ENCODE measurements at places on chromosomes 3 and 15.

DNA sequence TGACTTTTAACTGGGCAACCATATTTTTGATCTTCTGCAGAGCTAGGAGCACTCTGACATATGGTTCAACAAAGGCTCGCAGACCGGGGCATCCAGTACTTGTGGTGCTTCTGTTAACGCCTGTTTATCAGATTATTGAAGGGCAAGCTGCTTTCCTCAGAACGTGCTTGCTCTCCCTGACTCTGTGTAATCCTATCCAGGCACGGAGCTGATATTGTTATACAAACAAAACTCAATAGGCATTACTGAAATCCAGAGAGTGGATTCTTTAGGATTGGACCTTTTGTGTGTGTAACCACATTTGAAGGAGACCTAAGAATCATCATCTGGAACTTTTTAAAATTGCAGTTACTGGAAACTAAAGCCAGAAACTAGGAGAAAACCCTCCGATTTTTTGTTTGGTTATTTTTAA, 246.5 kb downstream of the PTPRG start:
- DNase-seq = no peak

- no peak for DNase-seq
Measured at GRCh38 chr3:46865546-46865945, 2.3 kb upstream of the MYL3 start.

GRCh38 chr3:36734742-36735141, 29.6 kb downstream of the DCLK3 start:
- no peak for DNase-seq

DNA sequence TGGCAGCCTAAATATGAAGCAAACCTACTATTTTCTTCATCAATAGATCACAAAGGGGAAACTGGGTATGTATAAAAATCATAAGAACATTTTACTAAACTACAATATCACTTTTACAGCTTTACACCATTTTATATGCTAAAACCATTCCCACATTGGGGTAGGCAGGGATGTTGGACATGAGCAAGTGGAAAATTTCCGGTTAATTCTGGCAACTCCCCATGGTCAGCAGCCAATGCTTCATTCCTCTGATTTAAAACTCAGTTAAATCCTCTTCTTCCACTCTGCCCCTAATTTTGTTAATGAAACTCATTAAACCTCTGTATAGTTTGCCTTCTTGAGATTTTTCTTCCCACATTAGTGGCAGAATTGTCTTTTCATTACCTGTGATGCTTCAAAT, 552.5 kb upstream of the NECTIN3 start:
- DNase-seq = no peak

DNA sequence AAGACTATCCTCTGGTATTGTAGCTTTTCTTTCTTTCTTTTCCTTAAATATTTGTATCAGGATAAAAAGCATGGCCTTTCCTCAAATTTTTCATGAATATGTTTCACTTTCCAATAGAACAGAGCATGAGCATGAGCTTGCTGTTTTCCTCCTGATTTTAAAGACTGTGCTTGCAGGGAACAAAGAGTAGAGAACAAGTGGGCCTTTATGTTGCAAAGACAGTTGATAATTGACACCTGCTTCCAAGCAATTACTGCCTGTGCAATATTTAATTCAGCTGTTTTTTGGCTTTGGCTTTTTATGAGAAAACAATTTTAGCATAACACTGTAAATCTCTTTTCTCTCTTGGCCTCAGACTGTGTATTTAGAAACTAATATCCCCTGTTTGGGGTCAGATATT, 263.6 kb upstream of the AZI2 start:
- DNase-seq = no peak

- DNase-seq = no peak
Measured at GRCh38 chr3:107224026-107224596, 153.1 kb upstream of the CCDC54 start.

DNA sequence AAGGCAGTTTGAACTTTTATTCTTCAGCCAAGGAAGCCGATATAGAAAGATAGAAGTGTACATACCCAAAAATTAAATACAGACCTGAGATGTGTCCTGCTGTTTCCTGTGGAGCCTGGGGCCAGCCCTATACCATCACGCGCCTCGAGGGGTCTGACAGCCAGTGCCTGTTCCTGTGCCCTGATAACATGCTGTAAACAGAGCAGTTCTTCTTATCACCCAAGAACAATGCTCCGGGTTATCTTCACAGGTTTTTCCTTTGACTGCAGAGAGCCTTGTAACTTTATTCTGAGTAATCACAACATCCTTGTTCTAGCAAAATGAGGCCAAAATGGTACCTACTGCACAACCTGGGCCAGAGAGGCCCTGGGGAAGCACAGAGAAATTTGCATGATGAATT, 289.7 kb upstream of the CHRM5 start:
- no peak for DNase-seq

DNA sequence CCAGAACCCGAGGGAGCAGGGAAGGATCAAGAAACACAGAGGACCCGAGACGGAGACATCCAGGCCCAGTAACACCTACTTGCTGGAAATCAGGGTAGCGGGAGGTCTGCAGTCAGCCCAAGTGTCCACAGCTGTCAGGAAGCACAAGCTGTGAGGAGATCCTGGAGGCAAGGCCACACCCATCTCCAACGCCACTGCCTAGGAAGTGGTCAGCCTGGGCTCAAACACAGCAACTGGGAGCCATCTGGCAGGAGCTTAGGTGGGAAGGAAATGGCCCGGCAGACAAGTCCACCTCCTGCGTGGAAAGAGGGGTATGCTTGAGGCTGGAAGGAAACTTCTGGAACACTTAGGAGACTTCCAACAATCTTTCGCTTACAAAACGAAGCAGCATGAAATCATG, 407.1 kb downstream of the VPS13C start:
- no peak for DNase-seq

DNA sequence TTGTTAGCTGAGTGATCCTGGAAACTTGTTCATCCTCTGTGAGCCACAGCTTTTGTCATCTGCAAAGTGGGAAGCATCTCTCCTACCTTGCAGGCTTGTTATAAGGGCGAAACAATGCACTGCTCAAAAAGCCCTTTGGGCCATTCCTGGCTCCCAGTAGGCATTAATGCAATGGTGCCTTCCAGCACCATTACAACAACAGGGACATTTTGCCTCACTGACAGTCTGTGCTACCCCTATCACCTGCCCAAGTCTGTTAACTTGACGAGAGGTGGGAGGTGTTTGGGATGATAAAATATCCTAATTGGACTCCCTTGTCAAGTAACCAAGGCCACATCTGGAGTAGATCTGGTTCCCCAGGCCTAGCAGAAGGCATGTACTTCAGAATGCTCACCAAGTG, 44.2 kb downstream of the ZDHHC3 start:
- no peak for DNase-seq

DNA sequence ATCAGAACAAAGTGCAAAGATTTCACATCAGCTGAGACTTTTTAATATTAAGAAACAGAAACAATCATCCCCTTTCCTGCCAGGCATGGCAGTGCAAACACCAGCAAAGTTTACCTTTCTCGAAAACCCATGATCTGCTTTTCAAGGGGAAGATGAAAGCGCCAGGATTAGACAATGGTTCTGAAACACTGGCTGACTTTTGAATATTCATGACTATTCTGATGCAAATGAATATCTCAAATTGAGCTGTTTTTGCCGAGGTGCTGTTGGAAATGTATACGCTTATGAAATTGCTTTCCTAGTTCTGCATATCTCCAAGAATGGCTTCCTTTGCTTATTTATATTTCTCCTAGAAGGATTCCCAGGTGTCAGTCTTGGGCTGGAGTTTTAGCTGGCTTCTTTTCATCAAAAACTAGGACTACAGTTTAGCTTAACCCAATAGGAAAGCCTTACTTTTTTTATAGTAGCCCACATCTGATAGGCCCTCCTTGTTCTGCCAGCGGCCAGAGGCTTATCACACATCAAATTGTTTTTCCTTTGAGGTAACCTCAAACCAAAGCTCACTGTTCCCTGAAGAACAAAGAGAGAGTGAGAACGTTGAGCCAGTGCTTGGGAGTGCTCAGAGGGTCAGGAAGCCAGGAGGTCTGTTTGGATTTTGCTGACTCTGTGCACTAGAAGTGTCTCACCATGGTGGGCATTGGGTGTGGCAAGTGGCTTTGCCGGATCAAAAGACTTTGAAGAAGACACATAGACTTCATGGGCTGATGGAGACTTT, 74.0 kb upstream of the PLCL2 start:
- DNase-seq = no peak

GRCh38 chr3:58193682-58194407, 16.9 kb downstream of the DNASE1L3 start:
- no peak for DNase-seq

GRCh38 chr3:105367063-105367405, 325 bp downstream of the ALCAM start:
- no peak for DNase-seq

DNA sequence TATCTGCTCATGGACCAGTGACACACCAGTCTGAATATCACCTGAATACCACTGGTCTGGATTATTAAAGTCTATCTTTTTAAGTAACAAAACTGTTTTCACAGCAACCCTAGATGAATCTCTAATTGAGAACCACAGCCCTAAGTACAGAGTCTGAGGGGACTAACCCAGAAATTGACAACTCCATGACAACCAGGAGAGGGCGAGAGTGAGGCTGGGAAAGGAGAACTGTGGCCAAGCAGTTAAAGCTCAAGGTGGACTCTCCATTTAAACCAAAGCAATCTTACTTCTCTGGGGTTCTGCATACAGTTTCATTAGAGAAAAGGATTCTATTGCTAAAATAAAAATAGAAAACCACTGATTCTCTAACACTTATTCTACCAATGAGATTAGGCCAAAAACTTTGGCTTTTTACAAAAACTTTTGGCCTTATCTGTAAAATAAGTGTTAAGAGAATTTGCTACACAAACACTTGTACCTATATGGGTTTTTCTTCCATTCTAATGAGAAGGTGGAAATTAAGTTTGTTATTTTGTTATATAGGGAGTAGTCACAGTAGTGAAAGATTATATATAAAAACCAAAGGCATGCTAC, 11.4 kb downstream of the NEK10 start:
- DNase-seq = no peak

- DNase-seq = no peak
Measured at GRCh38 chr15:92942706-92943105, 42.6 kb downstream of the CHD2 start.

DNA sequence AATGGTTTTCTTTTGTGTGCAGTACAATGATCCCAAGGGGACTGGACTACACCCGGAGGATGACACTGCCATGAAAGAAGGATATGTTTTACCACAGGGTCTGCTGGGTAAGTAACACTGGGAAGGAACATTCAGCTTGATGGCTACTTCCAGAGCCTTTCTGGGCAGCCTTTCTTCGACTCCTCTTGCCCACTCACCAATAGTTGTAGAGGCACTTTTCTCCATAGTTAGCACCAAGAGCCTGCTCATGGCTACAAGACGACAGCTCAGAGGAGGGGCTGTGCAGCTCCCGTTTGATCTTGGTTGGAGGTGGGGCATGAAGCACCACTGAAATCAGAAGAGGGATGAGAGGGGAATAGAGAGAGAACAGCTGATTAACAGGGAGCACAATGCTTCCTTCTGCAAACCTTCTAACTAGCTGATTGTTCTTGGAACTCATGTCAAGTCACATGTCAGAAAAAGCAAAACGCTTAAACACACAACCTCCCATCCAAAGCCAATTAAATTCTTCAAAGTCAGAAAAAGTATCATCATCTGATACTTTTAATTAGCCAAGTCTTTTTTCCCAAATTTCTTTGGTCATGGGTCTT, 27.9 kb downstream of the ETV5 start:
- DNase-seq = no peak

DNA sequence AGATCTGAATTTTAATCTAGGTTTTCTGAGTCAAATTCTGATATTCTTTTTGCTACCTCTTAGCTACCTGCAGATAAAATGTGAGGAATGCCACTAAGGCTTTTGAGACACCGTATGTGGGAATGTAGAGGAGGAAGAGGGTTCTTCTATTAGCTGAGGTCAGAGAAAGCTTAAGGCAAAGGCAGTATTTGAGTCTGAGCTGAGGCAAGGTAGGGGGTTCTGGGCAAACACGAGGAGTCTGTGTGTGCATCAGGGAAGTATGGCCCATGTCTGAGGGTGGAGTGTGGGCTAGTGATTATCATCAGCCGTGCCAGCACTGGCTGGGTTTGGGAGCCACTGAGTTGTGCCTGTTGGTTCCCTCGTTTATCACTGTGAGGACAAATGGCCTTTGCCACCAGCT, 181.1 kb downstream of the SOX2 start:
- DNase-seq = no peak

DNA sequence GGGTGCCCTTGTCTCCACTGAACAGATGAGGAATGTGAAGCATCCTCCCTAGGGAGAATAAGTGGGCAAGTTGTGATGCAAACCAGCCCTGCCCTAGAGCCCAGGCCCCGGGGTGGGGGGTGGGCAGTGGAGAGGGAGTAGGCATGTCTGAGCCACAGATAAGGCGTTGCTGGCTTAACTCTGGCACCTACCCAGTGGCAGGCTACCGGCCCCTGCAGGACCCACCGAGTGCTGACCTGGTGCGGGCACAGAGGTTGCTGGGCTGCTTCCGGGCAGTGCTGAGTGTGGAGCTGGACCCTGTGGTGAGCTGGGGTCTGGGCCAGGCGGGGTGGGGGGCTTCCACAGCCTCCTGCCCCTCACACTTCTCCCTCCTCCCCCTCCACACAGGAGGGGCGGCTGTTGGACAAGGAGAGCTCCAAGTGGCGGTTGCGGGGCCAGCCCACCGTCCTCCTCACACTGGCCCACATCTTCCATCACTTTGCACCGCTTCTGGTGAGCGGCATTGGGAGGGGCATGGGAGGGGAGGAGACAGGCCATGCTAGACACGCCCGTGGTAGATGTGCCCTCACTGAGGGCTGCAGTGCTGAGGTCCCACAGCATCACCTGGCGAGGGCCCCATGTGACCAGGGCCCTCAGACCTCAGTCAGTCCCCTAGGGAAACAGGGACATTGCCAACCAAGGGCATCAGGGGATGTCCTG, 10.1 kb downstream of the RNF123 start:
- no peak for DNase-seq

GRCh38 chr3:72756900-72757299, 91.3 kb downstream of the SHQ1 start:
- no peak for DNase-seq

DNA sequence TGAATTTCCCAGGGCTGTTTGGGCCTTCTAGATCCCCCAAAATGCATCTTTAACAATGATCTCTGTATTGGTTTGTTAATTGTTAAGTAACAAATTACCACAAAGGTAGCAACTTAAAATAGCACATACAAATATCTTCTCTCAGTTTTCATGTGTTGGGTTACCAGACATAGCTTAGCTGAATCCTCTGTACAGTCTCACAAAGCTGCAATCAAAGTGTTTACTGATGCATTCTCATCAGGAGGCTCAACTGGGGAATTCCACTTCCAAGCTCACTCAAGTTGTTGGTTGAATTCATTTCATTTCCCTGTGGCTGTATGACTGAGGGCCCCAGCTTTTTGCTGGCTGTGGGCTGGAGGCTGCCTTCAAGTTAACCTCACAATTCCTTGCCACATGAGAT, 297.6 kb downstream of the RPLP1 start:
- DNase-seq = no peak

All from NCI-H1417 treated with DMSO at 0.1 percent for 48 hours (cell line).